ENCODE measurements at places on chromosomes 13 and 19.

GRCh38 chr13:74891610-74892009 is 590.4 kb downstream of the TBC1D4 start:
- DNase-seq = no peak

DNA sequence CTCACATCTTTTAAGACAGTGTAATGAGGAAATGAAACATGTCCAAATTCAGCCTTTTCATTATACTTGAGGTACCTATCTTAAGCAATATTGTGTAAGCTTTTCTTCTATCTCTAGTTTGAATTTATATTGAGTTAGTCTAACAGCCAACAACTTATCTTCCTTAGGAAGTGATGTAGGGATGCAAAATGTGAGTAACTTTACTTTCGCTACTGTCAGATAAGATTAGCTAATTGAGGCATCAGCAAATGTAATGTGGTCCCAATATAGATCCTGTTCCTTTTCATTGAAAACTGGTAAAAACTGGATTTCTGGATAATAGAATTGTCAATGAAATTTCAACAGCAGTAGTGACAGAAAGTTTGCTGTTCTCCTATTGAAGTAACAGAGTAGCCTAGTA is 902.2 kb downstream of the GPC5 start:
- DNase-seq = no peak

- no peak for DNase-seq
Observed at GRCh38 chr13:46992383-46992952, 95.6 kb upstream of the HTR2A start.

DNA sequence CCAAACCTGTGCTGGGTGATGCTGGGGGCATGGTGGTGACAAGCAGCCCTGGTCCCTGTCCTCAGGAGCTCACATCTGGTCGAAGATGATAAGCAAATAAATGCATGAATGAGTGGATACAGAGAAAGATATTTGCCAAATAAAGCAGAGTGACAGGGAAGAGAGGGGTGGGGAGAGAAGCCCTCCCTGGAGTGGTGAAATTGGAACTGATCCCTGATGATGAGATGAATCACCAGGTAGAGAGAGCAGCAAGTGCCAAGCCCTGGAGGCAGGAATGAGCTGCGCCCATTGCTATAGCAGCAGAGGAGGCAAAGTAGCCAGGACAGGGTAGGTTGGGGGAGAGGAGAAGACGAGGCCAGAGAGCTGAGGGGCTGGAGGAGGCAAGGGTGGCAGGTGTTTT is 13.7 kb downstream of the FXYD5 start:
- no peak for DNase-seq

DNA sequence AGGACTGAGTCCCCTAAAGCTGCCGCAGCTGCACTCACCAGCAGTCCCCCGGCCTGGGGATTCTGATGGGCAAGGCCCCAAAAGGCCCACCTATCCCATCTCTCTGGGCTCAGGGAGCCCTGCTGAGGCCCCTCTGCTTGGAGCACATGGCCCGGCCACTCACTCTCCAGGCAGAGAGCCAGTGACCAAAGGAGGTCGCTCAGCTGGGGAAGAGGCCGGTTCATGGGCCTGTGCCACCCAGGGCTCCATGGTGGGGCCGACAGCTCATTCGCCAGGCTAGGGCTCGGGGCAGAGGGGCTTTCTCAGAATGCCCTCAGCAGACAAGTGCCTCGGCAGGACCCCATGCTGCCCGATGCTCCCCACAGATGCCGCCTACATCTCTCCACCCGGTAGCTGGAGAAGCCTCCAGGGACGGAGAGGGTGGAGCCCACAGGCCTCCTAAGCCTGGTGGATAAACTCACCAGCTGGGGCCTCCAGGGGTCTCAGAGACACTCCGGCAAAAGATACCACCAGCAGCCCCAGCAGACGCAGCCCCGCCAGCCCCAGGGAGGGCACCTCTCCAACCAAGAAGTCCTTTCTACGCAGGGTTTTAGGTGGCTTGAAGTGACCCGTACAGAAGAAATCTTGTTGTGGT is 54.4 kb downstream of the MLLT1 start:
- no peak for DNase-seq

- DNase-seq = no peak
Observed at GRCh38 chr19:5321851-5322681, 18.5 kb downstream of the PTPRS start.

- no peak for DNase-seq
Observed at GRCh38 chr19:1259206-1259875, 9.8 kb upstream of the CIRBP start.

- no peak for DNase-seq
Observed at GRCh38 chr19:43625918-43626579, 6.6 kb upstream of the ZNF428 start.

DNA sequence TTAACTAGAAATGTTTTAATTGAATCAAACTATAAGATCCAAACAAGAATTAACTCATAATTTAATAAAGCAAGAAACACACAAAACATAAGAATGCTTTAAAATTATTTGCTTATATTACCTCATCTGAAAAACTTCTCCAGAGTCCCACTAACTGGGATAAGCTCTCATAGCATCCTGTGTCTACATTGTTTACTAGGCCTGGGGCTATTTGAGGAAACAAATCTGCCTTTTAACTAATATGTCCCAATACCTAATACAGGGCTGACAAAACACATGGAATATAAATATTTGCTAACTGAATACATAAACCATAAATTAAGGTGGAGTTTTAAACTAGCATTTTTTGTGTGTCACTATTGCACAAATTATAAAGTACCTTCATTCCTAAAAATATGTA is 1399.8 kb upstream of the SLC10A2 start:
- no peak for DNase-seq
